ENCODE measurements at places on chromosomes 3 and 15.
A peak's percentile ranks its signal among the peaks of the same experiment; 100 is the strongest.

DNA sequence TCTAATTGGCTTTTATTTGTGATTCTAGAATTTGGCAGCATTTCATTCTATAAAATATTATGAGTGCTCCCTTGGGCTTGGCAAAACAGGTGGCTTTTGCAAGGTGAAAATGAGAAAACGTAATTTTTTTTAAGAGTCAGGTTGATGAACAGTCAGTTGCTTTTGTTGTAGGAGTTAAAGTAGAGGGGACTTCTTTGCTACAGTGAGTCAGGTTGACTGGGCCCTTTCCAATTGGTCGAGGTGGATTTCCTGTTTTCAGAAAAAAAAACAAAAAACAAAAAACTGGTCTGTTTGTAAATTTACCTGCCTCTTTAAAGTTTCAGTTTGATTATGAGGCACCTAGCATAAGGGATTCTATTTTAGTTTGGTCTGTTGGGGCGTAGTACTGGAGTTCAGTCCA lies 1469.4 kb upstream of the GBE1 start:
- DNase-seq = no peak

DNA sequence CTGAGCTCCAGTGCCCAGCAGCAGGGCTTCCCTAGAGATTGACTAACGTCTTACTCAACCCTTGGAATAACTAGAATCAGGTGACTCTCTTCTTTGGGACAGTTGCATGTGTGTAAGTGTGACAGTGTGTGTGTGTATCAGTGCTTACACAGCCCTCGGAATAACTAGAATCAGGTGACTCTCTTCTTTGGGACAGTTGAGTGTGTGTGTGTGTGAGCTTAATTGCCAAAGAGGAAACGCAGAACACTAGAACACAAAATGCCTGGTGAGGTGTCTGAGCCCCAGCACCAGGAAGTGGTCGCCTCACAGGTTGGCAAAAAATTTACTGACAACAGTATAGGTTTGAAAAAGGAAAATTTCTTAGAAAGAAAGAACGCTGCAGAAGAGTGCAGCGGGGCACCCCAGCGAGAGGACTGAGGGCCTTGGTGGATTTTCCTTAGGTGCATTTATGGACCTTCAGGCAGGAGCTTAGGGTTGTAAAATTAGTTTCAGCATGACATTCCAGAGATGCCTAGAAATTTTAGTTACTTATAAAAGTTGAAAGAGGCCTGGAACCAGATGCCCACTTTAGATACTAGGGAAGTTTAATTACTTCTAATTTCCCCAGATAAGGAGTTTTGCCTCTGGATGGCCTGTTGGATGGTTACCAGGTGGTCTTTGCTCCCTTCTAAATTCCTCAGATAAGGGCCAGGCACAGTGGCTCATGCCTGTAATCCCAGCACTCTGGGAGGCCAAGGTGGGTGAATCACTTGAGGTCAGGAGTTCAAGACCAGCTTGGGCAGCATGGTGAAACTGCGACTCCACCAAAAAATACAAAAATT lies 3.7 kb upstream of the WDR82 start:
- DNase-seq = peak; percentile 42

DNA sequence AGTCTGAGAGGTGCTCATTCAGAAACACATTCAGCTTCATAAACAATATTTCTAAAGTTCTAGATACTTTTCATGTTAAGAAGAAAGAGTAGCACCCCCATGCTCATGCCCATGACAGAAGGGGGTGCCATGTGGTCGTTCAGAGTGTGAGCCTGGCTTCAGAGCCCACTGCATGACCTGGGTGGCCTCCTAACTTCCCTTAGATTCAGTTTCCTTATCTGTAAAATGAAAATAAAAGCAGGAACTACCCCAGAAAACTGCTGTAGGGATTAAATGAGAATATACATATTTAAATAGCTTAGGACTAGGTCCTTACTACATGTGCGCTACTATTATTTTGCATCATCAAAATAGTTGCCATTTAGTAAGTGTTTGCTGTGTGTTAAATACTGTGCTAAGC lies 69.2 kb downstream of the ABHD5 start:
- DNase-seq = no peak

DNA sequence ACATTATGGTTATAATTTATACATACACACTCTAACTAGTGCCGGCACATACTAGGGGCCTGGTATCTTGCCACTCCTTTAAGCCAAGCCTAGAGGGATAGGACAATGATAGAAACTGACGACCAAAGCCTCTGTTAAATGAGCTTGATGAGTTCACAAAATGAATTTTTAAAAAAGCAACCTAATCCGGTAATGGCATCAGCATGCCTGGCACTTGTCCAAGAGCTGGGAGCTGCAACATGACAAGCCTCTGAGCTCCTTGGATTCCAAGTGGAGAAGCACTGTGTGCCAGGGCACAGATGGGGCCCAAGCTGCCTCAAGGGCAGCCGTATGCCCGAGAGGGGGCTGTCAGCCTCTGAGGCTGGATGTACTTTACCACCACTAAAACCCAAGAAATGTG lies 9.7 kb downstream of the ETV5 start:
- DNase-seq = no peak

- no peak for DNase-seq
Observed at GRCh38 chr3:41202834-41203345, 3.6 kb downstream of the CTNNB1 start.

- DNase-seq = no peak
Observed at GRCh38 chr3:148408667-148409066, 289.0 kb upstream of the AGTR1 start.

DNA sequence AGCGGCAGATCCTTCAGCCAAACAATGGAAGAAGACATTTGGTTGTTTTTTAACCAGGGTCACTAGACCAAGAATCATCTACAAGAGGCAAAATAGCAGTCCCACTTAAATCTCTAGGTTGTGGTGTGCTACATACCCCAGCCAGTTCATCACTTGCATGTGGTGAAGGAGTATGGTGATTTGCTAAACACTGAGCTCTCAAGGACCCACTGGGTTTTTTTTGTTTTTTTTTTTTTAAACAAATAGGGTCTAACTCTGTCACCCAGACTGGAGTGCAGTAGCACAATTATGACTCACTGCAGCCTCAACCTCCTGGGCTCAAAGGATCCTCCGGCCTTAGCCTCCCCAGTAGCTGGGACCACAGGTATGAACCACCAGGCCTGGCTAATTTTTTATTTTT lies 508.0 kb downstream of the FOXP1 start:
- DNase-seq = no peak

DNA sequence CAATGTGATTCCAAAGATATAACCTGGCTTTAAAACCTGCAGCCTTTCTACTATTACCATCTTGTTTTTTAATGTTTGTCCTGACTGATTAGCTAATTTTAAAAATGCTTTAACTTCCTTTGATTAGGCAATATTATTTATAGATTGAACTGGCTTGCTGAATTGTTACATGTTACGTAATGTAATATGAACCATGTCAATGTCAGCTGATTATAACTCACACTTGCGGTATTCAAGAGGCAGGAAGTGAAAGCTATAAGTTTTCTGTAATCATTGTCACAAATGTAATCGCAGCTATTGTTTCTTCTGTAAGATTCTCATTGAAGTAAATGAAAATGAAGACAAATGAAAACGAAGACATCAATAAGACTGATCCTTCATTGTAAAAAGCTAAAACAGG lies 146.8 kb downstream of the ROBO2 start:
- no peak for DNase-seq

- DNase-seq = no peak
Observed at GRCh38 chr3:48607519-48607918, 1.9 kb downstream of the UQCRC1 start.

DNA sequence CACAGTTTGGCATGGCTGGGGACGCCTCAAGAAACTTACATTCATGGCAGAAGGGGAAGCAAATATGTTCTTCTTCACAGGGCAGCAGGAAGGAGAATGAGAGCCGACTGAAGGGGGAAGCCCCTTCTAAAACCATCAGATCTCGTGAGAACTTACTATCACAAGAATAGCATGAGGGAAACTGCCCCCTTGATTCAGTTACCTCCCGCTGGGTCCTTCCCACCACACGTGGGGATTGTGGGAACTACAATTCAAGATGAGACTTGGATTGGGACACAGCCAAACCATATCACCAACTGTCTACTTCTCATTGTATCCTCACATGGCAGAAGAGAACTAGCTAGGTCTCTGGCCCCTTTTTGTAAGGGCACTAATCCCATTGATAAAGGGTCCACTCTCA lies 30.5 kb downstream of the CCDC32 start:
- no peak for DNase-seq

GRCh38 chr3:173865900-173866498 lies 468.5 kb downstream of the NLGN1 start:
- DNase-seq = no peak

DNA sequence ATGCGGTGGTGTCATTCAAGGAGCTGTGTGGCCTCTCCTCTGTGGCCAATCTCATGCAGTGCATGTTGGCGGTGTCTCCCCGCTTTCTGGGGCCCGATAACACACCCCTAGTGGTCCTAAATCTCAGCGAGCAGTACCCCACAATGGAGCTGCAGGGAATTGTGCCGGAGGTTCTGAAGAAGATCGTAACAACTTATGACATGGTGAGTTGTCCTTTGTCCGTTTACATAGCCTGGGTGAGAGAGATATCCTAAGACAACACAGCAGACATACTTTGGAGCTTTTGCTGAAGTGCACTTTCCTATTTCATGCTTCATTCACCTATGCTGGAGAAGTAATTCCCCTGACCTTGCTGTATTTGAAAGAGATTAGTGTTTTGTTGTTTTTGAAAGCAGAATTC lies 130.0 kb downstream of the PLCL2 start:
- DNase-seq = no peak

- DNase-seq = no peak
Observed at GRCh38 chr3:138509586-138509985, 75.2 kb downstream of the ESYT3 start.

DNA sequence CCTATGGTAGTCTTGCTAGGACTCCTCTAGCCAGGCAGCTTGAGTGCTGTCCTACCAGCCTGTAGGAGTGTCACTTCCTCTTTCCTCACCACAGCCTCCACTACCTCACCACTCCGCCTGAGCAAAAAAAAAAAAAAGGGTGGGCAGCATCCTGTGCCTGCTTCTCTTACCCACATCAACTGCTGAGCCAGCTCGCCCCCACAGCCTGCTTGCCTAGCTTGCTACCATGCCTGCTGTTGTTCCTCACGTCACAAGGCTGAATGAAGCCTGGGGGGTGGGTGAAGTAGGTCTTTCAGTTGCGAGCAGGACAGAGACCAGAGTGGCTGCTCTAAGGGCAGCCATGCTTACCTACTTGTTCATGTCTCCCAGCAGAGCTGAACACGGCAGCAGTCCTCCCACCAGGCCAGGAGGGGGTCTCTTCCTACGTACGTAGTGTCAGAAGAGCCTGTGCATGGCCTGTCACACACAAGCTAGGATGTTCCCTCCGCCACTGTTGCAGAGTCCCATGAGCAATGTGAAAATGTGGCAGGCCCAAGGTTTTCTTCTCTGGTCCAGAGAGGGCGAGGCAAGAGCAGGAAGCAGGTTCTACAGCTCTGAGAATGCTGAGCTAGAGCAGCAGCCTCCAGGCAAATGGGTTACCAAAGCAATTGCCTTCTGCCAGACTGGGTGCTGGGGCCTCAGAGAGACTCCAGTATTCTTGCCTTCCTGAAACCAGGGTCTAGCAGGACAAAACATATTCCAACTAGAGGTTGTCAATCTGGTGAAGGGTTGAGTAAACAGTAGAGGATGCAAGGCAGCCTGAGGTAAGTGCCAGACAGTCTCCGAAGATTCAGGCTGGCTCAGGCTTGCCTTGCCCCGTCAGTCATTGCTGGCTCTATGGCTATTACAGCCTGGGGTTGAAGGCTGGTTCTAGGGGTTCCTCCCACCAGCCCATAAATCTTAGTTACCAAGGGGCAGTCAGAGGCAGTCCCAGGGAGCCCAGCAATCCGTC lies 8.1 kb downstream of the PPM1M start:
- DNase-seq = peak; percentile 78

DNA sequence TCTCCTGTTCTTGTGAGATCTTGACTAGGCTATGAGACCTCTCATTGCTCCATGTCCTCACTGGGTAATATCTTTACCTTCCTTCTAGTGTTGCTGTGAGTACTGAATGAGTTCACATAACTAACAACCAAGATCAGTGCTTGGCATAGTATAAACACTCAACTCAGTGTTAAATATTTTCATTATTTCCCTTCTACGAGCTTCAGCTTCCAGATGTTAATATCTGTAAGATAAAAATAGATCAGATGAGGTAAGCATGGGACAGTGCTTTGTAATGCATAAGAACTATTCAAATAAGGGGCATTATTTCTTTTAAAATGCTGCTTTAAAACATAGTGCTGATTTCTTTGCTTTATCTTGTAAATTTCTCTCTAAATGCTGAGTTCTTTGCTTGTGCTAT lies 130.8 kb downstream of the DIPK2A start:
- no peak for DNase-seq
